ENCODE measurements at places on chromosomes 3 and 15.

DNA sequence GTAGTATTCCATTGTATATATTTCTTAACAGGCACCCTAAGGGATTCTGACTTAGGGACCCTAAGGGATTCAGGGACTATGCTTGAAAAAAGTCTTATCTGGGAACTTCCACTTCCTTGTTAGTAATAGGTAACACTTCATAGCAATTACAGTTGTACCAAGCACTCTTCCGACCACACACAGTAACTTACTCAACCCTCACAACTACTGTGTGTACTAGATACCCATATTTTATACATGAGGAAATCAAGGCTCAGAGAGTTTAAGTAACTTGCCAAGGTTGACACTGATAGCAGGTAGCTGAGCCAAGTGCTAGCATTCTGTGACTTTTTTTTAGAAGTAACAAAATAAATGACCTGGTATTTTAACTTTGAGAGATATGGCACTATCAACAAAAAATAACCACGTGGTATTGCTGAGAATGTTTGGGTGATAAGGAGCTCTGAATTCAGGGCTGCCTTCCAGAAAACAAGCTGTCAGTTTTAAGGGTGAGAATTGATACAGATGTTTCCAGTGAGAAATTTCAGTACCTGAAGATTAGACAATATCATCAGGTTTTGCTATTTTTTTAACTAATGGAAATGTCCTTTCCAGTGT lies 210.3 kb upstream of the SUCLG2 start:
- no peak for DNase-seq

GRCh38 chr3:41276191-41276590 lies 76.9 kb downstream of the CTNNB1 start:
- DNase-seq: no peak

GRCh38 chr3:150412561-150413231 lies 4.6 kb downstream of the TSC22D2 start:
- DNase-seq: no peak

- DNase-seq: no peak
Measured at GRCh38 chr3:180804916-180805315, 107.6 kb upstream of the FXR1 start.

- no peak for DNase-seq
Measured at GRCh38 chr3:107236655-107237337, 140.4 kb upstream of the CCDC54 start.

DNA sequence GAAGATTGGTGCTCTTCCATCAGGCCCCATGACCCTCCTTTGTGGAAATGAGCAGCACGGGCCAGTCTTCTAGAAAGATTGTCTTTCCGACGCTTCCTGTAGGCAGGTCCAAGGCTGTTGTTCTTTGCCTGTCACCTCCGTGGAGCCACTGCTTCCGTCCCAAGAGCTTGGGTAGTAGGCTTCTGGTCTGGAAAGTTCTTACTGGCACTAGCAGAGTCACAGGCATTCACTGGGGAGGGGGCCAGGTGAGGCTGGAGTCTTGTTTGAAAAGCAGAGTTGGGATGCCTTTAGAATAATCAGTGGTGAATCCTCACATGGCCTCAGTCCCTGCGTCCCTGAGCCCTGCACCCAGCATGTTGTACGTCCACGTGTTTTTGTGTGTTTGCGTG lies 76.2 kb upstream of the ADPGK start:
- no peak for DNase-seq

- DNase-seq: no peak
Measured at GRCh38 chr15:58926823-58927222, 6.7 kb downstream of the SLTM start.

All from activated naive CD4-positive, alpha-beta T cell (primary cell).